ENCODE measurements at places on chromosomes 1 and 21. TPM values are rescaled to one million over a fixed set of nuclear protein-coding genes. Genes with fewer than 3 reads are reported as not detected.
A peak's percentile ranks its signal among the peaks of the same experiment; 100 is the strongest.

The BEND5 gene
- 6.3 TPM for total RNA-seq

The MECR gene
- total RNA-seq, result 23.5 TPM

The HTR6 gene
- not detected for total RNA-seq

DNA sequence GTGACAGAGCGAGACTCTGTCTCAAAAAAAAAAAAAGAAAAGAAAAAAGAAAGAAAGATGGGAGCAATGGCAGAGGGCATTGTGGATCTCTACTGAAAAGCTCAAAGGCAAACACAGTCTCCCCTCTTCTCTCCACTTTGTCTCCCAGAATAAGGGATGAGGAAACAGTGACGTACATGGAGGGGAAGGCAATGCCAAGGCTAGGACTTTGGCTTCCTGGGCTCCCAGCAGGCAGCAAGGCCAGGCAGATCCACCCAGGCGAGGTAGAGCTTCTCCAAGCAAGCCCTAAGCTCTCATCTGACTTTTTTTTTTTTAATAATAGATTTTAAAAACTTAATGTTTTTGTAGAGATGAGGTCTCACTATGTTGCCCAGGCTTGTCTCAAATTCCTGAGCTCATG lies 4.6 kb downstream of the ARHGEF2 start:
- peaks cover 62% of the 10 kb centered on the region for H3K36me3 ChIP-seq
- H3K4me3 ChIP-seq, result no peak overlapping the region
- DNase-seq, result no peak
- H3K27ac ChIP-seq, result no peak overlapping the region
- H3K27me3 ChIP-seq, result no peaks in the 10 kb centered on the region

The EVA1B gene
- total RNA-seq, result 12.3 TPM

GRCh38 chr1:168344517-168344916 lies 63.8 kb downstream of the TBX19 start:
- H3K27me3 ChIP-seq, result no peaks in the 10 kb centered on the region
- no peak overlapping the region for H3K4me3 ChIP-seq
- peaks cover 22% of the 10 kb centered on the region for H3K36me3 ChIP-seq
- peaks cover 57% of the 10 kb centered on the region for H3K4me1 ChIP-seq

The PLA2G2A gene
- total RNA-seq, result not detected

The S100A12 gene
- total RNA-seq, result not detected

GRCh38 chr1:94236630-94237290 lies 624 bp downstream of the ARHGAP29 start:
- peaks cover 10% of the 10 kb centered on the region for H3K4me1 ChIP-seq
- peaks cover 73% of the 10 kb centered on the region for H3K27me3 ChIP-seq
- no peaks in the 10 kb centered on the region for H3K36me3 ChIP-seq

GRCh38 chr1:185316163-185317033 lies 645 bp downstream of the IVNS1ABP start:
- no peaks in the 10 kb centered on the region for H3K27me3 ChIP-seq
- peaks cover 63% of the 10 kb centered on the region for H3K36me3 ChIP-seq
- peak overlapping the region; percentile 94 for H3K27ac ChIP-seq
- H3K4me3 ChIP-seq, result peak overlapping the region; percentile 90

The AIRE gene
- not detected for total RNA-seq

The CFAP74 gene
- not detected for total RNA-seq

- peaks cover 9% of the 10 kb centered on the region for H3K4me1 ChIP-seq
- DNase-seq, result no peak
- H3K4me3 ChIP-seq, result no peak overlapping the region
- no peak overlapping the region for H3K27ac ChIP-seq
Observed at GRCh38 chr1:2570332-2570731, 14.2 kb downstream of the TNFRSF14 start.

- no peaks in the 10 kb centered on the region for H3K27me3 ChIP-seq
- H3K4me1 ChIP-seq, result peaks cover 10% of the 10 kb centered on the region
- H3K36me3 ChIP-seq, result peaks cover 24% of the 10 kb centered on the region
- DNase-seq, result no peak
Observed at GRCh38 chr1:61797045-61797755, 54.9 kb downstream of the PATJ start.

- no peak overlapping the region for H3K4me3 ChIP-seq
- peaks cover 23% of the 10 kb centered on the region for H3K4me1 ChIP-seq
- no peak for DNase-seq
- no peaks in the 10 kb centered on the region for H3K27me3 ChIP-seq
- no peaks in the 10 kb centered on the region for H3K36me3 ChIP-seq
Observed at GRCh38 chr1:41880950-41881885, 37.5 kb downstream of the HIVEP3 start.

- H3K27ac ChIP-seq, result no peak overlapping the region
- H3K27me3 ChIP-seq, result peaks cover 12% of the 10 kb centered on the region
- no peaks in the 10 kb centered on the region for H3K4me1 ChIP-seq
- H3K4me3 ChIP-seq, result no peak overlapping the region
- DNase-seq, result no peak
Observed at GRCh38 chr1:202689082-202689481, 21.2 kb downstream of the SYT2 start.

The TTC24 gene
- 19.7 TPM for total RNA-seq

The AMY2B gene
- total RNA-seq, result 5.2 TPM

The GJC2 gene
- 4.1 TPM for total RNA-seq

DNA sequence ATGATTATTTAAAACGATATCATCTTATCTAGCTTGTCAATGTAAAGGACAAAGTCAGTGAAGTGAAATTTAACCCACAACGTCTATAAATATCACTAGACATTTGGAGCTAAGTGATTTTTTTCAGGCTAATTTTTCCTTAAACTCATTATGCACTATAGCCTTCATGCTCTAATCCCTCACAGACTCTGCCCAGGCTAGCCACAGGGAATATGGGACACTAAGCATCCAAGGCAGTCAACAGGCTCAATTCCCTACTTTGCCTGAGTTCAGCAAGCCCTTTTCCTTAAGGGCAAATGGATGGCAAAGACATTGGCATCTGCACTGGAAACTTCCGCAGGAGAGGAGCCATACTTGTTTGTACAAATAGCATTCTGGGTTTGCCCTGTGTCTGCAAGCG lies 577.0 kb downstream of the LMO4 start:
- DNase-seq, result no peak
- H3K36me3 ChIP-seq, result no peaks in the 10 kb centered on the region

GRCh38 chr1:53948291-53948690 lies 2.1 kb downstream of the LRRC42 start:
- H3K36me3 ChIP-seq, result peaks cover 37% of the 10 kb centered on the region
- DNase-seq, result no peak
- no peaks in the 10 kb centered on the region for H3K27me3 ChIP-seq
- no peak overlapping the region for H3K4me3 ChIP-seq
- peaks cover 37% of the 10 kb centered on the region for H3K4me1 ChIP-seq
- no peak overlapping the region for H3K27ac ChIP-seq

GRCh38 chr1:71157715-71158114 lies 76.9 kb upstream of the ZRANB2 start:
- no peak for DNase-seq
- no peak overlapping the region for H3K27ac ChIP-seq
- H3K4me1 ChIP-seq, result no peaks in the 10 kb centered on the region
- no peak overlapping the region for H3K4me3 ChIP-seq
- no peaks in the 10 kb centered on the region for H3K27me3 ChIP-seq

- H3K27ac ChIP-seq, result no peak overlapping the region
- no peaks in the 10 kb centered on the region for H3K27me3 ChIP-seq
- no peak for DNase-seq
- no peaks in the 10 kb centered on the region for H3K36me3 ChIP-seq
Observed at GRCh38 chr1:189609167-189609566, 868.5 kb downstream of the BRINP3 start.

GRCh38 chr21:44364151-44365053 lies 11.0 kb downstream of the TRPM2 start:
- no peak overlapping the region for H3K27ac ChIP-seq
- H3K4me1 ChIP-seq, result peaks cover 17% of the 10 kb centered on the region
- no peaks in the 10 kb centered on the region for H3K27me3 ChIP-seq
- H3K4me3 ChIP-seq, result no peak overlapping the region

The GBP6 gene
- total RNA-seq, result 0.16 TPM

DNA sequence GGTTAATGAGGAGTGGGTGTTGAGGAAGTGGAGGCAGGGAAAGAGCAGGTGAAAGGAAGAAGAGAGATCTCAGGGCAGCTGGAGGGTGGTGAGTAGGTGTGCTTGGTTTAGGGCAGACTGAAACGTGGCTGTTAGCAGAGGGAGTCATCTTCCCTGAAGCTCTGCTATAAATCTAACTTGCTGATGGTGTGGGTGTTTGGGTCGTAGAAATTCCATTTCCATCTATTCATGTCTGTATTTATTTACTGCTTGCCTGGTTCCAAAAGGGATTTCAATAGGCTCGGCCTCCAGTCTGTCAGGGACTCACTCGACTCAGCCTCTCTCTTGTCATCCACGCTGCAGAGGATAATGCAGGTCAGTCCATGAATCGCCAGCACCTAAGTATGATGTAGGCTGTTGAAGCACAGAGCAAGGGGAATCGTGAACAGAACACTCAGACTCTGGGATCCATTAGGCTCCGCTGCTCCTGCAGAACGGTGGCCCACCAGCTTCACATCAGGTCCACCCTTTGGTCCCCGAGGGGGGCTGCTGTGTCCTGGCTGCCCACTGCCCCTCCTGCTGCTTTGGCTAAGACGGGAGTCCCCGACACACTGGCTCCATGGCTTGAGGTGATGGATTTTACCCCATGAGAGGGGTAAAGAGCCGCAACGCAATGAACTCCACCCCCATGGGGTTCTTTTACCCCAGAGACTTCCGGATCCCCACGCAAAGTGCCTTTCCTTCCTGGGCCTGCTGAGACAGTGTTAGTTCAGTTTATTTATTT lies 156.2 kb downstream of the RHOU start:
- peaks cover 19% of the 10 kb centered on the region for H3K4me1 ChIP-seq
- DNase-seq, result no peak
- no peaks in the 10 kb centered on the region for H3K36me3 ChIP-seq
- H3K4me3 ChIP-seq, result no peak overlapping the region
- no peak overlapping the region for H3K27ac ChIP-seq
- peaks cover 4% of the 10 kb centered on the region for H3K27me3 ChIP-seq

- H3K4me3 ChIP-seq, result no peak overlapping the region
- H3K4me1 ChIP-seq, result peaks cover 15% of the 10 kb centered on the region
- peaks cover 14% of the 10 kb centered on the region for H3K36me3 ChIP-seq
- DNase-seq, result no peak
- H3K27me3 ChIP-seq, result no peaks in the 10 kb centered on the region
- H3K27ac ChIP-seq, result no peak overlapping the region
Observed at GRCh38 chr21:43905726-43906455, 40.9 kb downstream of the AGPAT3 start.

GRCh38 chr1:55882931-55883330 lies 667.8 kb upstream of the USP24 start:
- H3K27me3 ChIP-seq, result no peaks in the 10 kb centered on the region
- no peak for DNase-seq
- H3K36me3 ChIP-seq, result no peaks in the 10 kb centered on the region
- H3K4me1 ChIP-seq, result no peaks in the 10 kb centered on the region
- no peak overlapping the region for H3K27ac ChIP-seq
- no peak overlapping the region for H3K4me3 ChIP-seq

GRCh38 chr1:167452483-167452882 lies 65.8 kb downstream of the CD247 start:
- peaks cover 33% of the 10 kb centered on the region for H3K36me3 ChIP-seq
- H3K27ac ChIP-seq, result peak overlapping the region; percentile 77
- peaks cover 82% of the 10 kb centered on the region for H3K4me1 ChIP-seq
- DNase-seq, result no peak

DNA sequence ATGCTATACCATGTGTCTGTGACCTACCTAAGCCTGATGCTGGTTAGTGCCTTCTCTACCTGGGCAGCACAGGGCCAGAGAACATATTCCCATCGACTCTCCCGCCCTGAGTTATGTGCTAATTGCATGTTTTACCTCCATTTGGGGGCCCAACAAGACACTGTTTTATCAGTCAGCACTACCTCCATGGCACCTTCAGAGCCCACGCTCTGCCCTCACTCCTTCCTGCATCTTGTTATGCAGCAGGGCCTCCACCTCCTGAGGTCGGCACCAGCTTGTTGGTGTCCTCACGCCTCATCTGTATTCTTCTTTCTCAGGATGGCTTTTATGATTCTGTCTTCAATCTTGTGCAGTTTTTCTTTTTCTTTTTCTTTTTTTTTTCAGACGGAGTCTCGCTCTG lies 11.9 kb downstream of the WNT9A start:
- H3K36me3 ChIP-seq, result no peaks in the 10 kb centered on the region
- H3K27me3 ChIP-seq, result no peaks in the 10 kb centered on the region
- H3K27ac ChIP-seq, result no peak overlapping the region
- peaks cover 5% of the 10 kb centered on the region for H3K4me1 ChIP-seq
- H3K4me3 ChIP-seq, result no peak overlapping the region
- DNase-seq, result no peak

DNA sequence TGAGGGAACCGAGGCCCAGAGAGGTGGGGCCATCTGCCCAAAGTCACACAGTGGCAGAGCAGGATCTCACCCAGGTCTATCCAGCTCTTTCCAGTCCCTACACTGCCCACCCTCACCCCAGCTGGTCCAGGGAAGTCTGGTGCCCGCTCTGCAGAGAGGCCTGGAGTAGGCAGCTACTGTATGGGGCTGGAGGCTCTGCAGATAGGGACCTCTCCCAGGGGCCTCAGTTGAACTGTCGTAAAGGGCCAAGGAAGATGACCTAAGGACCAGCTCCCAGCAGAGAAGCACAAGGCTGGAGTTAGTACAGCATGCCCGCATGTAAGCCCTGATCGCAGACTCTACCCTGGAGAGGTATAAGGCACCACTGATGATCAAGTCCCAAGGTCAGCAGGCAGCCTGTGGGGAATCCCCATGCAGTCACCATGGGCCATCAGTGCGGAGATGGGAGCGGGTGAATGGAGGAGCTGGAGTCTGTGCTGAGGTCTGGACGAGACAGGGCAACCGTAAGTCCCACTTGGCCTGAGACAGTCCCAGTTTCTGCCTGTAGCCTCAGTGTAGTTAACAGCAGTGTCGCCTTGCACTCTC lies 320.2 kb downstream of the MATN1 start:
- DNase-seq, result no peak
- no peak overlapping the region for H3K27ac ChIP-seq
- H3K4me1 ChIP-seq, result no peaks in the 10 kb centered on the region

DNA sequence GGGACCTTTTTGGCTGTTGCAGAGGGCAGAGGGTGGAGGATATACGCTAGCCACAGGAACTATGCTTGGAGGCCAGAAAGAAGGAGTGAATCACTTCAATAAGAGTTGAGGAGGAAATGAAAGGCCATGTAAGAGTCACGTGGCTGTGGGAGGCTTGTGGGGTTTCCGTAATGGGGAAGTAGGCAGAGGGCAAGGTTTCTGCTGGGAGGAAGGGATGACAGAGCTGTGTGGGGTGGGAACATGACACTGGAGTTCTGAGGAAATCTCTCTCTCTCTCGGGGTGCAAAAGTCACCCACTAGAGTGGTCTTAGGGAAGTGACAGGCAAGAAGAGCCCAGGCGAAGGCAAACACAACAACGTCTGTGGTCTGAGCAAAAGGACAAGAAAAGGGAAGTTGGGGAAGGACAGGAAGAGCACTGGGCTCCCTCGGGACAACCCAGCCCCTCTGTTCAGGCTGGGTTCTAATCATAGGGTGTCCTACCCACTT lies 3.9 kb upstream of the CD1C start:
- no peaks in the 10 kb centered on the region for H3K36me3 ChIP-seq
- H3K4me3 ChIP-seq, result peak overlapping the region; percentile 33
- DNase-seq, result peak; percentile 40
- H3K27me3 ChIP-seq, result peaks cover 14% of the 10 kb centered on the region

Data from activated CD8-positive, alpha-beta T cell treated with anti-CD3 and anti-CD28 coated beads, Interleukin-2, amount 10 ng/mL, durations not matched to agents 7 days and 5 days (primary cell).